ENCODE measurements at places on chromosomes 4 and X. TPM values are rescaled to one million over a fixed set of nuclear protein-coding genes. Genes with fewer than 3 reads are reported as not detected.

RRAGB gene
- 52.8 TPM for total RNA-seq

CXorf49 gene
- total RNA-seq: not detected

PCSK1N gene
- 38.5 TPM for total RNA-seq

F8A3 gene
- 5.4 TPM for total RNA-seq

RFC1 gene
- 62.7 TPM for total RNA-seq

RNF128 gene
- 7.6 TPM for total RNA-seq

CCDC158 gene
- total RNA-seq: 0.53 TPM

MAOA gene
- 14.7 TPM for total RNA-seq

CBR4 gene
- 32.3 TPM for total RNA-seq

STPG2 gene
- total RNA-seq: 1.4 TPM

VCX gene
- not detected for total RNA-seq

OTUD5 gene
- 34.3 TPM for total RNA-seq

INPP4B gene
- total RNA-seq: 22.8 TPM

CT45A5 gene
- total RNA-seq: not detected

CXCL3 gene
- 2.6 TPM for total RNA-seq

HTRA3 gene
- total RNA-seq: 22.1 TPM

ARSD gene
- 73.9 TPM for total RNA-seq

NHSL2 gene
- 9.3 TPM for total RNA-seq

SPANXN4 gene
- not detected for total RNA-seq

CYSLTR1 gene
- 3.0 TPM for total RNA-seq

NSG1 gene
- 1.3 TPM for total RNA-seq

GALNTL6 gene
- 1.9 TPM for total RNA-seq

ZCCHC18 gene
- total RNA-seq: 2.5 TPM

VCX2 gene
- not detected for total RNA-seq

HERC5 gene
- 4.9 TPM for total RNA-seq

FREM3 gene
- total RNA-seq: 0.12 TPM

DCAF8L1 gene
- not detected for total RNA-seq

TRIM2 gene
- 113 TPM for total RNA-seq
